ENCODE measurements at places on chromosomes 16 and 17.

DNA sequence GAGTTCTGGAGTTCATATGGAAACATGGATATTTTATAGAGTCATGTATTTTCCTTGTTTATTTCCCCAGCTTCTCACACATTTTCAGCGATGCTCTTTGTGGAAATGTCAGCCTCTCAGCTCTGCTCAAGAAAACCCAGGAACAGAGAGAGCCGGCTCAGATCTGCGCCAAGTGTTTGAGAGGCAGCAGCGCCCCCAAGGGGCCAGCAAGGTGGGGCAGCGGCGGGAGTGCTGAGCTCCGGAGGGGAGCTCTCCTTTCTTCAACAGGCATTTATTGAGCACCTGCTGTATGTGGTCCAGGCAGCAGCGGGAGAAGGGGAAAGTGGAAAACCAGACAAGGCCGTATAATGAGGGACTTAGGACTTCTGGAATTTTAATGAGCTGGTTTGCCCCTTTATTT lies 421.1 kb upstream of the C16orf82 start:
- peak; percentile 8 for DNase-seq

DNA sequence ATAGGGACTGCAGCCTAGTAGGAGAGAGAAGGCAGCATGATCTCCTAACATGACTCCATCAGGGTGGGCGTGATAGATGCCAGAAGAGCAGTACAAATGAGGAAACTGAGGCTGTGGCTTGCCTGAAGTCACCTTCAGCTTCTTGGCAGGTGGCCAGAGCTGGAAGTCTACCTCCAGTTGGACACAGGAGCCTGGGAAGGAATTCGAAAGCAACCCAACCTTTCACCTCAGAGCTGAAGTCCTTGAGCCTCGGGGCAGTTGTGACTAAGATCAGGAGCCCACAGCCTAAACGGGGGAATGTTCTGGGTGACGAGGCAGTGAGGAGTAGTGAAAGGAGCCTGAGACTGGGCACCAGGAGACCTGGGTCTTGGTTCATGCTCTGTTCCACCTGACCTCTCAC lies 9.4 kb upstream of the SLC52A1 start:
- DNase-seq = no peak

- peak; percentile 56 for DNase-seq
Observed at GRCh38 chr17:70622368-70623260, 453.3 kb downstream of the KCNJ2 start.

- no peak for DNase-seq
Observed at GRCh38 chr16:89038811-89039735, 54.6 kb upstream of the ACSF3 start.

DNA sequence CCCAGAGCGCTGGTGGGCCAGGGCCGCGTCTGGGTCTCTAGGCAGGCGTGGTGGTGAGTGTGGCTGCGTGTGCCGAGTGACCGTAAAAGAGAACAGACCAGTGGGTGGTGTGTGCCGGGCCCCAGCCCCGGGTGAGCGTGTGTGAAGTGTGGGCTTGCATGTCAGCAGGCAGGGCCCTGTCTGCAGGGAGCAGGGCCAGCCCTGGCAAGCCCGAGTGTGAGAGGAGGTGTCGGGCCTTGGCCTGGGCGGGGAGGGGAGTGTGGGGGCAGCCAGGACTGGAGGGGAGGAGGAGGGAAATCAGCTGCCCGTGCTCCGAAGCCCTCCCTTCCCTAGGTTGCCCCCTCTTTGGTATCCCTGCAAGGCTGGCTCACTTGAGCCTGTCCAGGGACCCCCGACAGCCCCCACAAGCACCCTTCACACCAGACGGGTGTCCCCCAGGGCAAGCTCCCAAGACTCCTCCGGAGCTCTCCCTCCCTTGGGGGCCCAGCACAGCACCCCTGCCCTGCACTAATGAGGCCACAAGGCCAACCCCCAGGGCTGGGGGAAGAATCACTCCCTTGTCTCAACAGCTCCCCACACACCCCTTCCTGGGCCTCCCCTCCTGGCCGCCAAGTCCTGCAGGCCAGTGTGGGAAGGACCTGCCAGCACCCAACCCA lies 1.9 kb downstream of the USH1G start:
- no peak for DNase-seq

- no peak for DNase-seq
Observed at GRCh38 chr16:12685806-12686205, 117.9 kb downstream of the CPPED1 start.

GRCh38 chr16:69048328-69049120 lies 56.9 kb upstream of the HAS3 start:
- DNase-seq = peak; percentile 48

- no peak for DNase-seq
Observed at GRCh38 chr16:57308041-57308440, 23.6 kb upstream of the PLLP start.

- DNase-seq = no peak
Observed at GRCh38 chr16:12150600-12150999, 174.1 kb downstream of the SNX29 start.

GRCh38 chr17:79878329-79878947 lies 39.2 kb upstream of the CBX4 start:
- DNase-seq = no peak

GRCh38 chr17:13425390-13425789 lies 176.3 kb downstream of the HS3ST3A1 start:
- DNase-seq = no peak

GRCh38 chr16:58421529-58421928 lies 29.3 kb downstream of the GINS3 start:
- DNase-seq = no peak

DNA sequence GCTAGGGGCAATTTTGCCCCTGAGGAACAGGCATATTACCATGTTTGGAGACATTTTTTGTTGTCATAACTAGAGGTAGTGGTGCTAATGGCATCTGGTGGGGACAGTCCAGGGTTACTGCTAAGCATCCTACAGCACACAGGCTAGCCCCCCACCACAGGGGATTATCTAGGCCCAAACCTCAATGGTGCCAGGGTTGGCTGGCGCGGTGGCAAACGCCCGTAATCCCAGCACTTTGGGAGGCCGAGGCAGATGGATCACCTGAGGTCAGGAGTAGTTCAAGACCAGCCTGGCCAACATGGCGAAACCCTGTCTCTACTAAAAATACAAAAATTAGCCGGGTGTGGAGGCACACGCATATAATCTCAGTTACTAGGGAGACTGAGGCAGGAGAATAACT lies 15.2 kb downstream of the C1QTNF1 start:
- no peak for DNase-seq

DNA sequence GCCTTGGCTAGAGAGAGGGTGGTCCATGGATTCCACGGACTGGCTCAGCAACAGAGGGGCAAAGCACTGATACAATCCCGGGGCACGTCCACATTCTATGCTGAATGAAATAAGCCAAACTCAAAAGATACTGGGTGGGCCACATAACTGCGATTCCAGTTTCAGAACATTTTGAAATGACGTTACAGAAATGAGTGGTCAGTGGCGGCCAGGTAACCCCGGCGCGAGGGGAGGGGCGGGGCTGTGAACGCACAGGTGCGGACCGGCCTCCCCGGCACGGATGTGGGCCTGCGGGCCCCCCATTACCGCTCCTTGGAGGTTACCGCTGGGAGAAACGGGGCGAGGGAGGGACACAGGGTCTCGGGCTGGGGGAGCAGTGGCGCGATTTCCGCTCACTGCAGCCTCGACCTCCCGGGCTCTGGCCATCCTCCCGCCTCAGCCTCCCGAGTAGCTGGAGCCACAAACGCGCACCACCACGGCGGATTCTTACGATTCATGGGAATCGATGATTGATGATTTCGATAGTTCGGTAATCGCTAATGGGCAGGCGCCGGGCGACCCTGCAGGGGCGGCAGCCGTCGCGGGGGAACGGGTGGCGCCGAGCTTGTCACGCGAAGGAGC lies 559 bp downstream of the MVD start:
- no peak for DNase-seq

DNA sequence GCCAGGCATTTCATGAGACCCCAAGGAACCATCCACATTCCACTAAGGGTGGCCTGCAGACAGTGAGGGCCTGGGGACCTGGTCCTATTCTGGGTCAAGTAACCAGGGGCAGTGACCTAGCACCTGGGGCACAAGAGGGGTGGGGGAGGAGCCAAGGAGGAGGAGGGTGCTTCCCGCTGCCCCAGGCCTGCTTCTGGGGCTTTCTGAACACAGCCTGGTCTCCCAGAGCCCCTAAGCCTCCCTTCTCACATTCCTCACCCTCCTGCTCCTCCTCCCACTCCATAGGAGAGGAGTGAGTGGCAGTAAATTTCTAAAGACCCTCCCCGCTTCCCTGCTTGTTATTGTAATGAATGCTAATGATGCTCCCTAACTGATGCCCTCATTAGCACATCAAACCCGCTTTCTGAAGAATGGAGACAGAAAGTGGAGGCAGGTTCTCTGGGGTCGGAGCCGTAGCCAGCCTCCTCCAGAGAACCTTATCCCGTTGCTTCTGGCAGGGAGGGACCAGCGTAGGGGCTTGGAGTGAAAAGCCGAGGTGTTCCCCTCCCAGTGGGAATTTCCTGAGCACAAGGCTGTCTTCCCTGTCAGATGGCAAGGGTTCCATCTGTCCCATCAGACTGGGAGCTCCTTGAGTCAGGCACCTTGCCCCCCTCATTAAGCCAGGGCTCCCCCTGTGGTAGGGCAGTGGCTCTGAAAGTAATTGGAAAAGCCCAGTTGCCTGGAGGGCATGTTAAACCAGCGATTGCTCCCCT lies 3.7 kb upstream of the SRCIN1 start:
- no peak for DNase-seq

GRCh38 chr17:75756451-75757085 lies 8.4 kb downstream of the GALK1 start:
- DNase-seq = no peak

- no peak for DNase-seq
Observed at GRCh38 chr17:39116224-39116623, 35.2 kb downstream of the PLXDC1 start.

- peak; percentile 49 for DNase-seq
Observed at GRCh38 chr16:66274335-66275110, 92.0 kb upstream of the CDH5 start.

DNA sequence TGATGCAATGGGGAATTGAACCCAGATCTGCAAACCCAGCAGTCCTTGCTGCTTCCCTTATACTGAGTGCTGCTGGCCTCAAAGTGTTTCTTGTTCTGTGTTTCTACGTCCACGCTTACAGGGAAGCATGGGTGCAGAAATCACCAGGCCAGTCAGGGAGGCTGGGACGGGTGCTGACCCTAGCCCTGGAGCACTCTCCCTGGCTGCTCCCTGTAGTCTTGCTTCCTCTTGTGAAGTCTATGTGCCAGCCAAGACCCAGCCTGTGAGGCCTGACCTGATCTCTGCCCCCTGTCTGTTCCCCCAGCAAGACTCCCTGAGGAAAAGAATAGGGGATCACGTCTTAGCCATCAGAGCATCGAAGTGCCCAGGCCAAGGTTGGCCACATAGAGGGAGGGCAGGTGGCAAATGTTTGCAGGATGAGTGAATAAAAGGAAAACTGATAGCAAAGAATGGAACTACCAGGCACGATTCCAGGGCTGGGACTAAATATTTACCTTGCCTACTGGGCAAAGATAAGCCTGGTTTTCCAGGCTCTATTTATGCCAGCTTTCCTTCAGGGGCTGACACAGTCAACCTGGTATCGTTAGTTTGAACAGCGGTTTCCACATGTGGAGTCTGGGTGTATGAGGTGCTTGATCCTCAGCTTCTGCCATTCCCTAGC lies 41.2 kb upstream of the RHOT1 start:
- DNase-seq = no peak

DNA sequence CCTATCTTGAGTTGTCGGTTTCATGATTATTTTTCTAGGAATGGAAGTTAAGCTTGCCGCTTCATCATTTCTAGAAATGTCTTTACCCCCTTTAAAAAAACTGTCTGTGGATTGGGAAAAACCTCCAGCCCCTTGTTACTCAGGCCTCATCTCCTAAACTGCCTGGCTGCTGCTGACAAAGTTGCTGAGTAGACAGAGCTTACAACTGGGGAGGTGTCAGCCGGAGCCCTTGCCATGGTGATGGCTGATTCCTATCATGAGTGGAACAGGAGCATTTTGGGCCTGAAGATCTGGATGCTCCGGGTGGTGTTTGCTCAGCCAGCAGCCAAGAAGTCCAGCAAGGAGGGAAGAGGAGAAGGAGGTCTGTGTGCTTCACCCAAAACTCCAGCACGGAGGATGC lies 243.3 kb downstream of the ENGASE start:
- DNase-seq = no peak

- no peak for DNase-seq
Observed at GRCh38 chr17:70320673-70321345, 151.5 kb downstream of the KCNJ2 start.

GRCh38 chr16:70804153-70804733 lies 3.3 kb upstream of the VAC14 start:
- peak; percentile 46 for DNase-seq

GRCh38 chr17:78448356-78448993 lies 70.0 kb downstream of the PGS1 start:
- no peak for DNase-seq

DNA sequence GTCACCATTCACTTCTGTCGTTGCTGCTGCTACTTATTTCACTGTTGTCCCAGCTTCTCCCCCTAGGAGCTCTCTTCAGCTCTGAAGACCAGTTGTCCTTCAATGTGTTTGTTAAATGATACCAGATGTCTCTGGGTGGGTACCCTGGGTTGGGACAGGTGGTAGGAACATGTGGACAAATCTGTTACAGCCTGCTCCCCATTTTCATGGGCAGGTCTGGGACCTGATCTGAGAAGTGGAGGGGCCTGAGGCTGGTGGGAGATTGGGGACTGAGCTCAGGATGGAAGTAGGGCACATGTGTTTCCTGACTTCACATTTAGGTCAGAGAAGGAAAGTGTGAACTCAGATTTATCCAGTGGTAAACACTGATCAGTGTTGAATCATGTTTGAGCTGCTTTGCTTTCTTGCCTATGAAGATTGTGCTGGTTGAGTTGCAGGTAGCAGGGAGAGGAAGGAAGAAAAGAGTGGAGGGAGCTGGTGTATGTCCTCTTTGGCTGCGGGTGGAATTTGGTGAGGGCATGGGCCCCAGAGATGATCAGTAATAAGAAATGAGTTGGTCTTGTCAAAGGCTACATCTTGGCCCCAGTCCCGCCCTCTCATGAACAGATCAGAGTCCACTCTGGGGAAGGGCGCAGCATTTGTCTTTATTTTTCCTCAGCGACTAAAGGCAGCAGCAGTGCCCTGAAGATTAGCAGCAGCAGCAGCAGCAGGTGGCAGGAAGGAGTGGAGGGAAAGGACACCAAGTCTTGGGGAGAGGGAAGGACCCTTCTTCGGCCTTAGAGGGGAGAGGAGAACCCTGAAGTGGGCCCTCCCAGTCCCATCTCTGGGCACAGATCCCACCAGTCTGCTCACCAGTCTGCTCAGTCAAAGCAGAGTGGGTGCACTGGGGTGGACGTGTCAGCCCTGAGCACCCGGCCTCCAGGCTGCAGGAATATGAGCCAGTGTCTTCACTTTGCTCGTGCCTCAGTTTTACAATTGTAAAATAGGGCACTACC lies 6.1 kb upstream of the EFTUD2 start:
- no peak for DNase-seq

Measured in ACHN (cell line).